Camera-type eye (tissue), 1 donor: ENCODE measurements at places on chromosomes 1 and 21. TPM values are rescaled to one million over a fixed set of nuclear protein-coding genes. Genes with fewer than 3 reads are reported as not detected.

Gene ADAM30
- total RNA-seq, result not detected

Gene TMEM125
- 1.6 TPM for total RNA-seq

Gene GNG12
- 61.3 TPM for total RNA-seq

Gene FAM3B
- 0.38 TPM for total RNA-seq
